ENCODE measurements at places on chromosomes 2 and 18. TPM values are rescaled to one million over a fixed set of nuclear protein-coding genes. Genes with fewer than 3 reads are reported as not detected.
A peak's percentile ranks its signal among the peaks of the same experiment; 100 is the strongest.

DNA sequence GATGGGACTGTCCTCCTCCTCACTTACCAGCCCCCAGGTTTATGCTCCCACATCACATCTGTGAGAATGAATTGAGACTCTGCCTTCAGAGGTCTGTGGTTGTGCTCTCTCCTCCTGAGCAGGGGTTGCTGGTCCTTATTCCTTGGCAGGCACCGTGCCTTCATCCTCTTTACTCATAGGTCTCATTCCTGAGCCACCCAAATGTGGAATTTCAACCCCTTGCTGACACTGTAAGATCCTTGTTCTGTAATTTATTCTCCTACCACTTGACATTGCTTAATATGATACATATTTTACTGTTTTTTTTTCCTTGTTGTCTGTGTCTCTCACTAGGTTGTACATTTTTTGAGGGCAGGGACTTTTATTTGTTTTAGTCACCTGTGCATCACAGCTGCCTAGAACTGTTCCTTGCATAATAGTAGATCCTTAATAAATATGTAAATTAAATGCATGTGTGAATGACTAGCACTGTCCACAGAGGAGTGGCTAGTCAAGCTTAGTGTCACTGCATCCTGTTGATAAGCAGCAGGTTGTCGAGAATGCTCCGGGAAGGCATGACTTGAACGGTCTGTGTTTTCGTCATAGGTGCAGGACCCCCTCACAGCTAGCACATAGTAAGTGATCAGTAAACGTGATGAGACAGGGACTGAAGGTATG, 180.6 kb downstream of the ZNF407 start:
- no peak overlapping the region for H3K4me3 ChIP-seq
- no peak for DNase-seq
- H3K27me3 ChIP-seq = no peaks in the 10 kb centered on the region
- no peak overlapping the region for H3K27ac ChIP-seq
- H3K4me1 ChIP-seq = peaks cover 6% of the 10 kb centered on the region

- no peaks in the 10 kb centered on the region for H3K36me3 ChIP-seq
- H3K27me3 ChIP-seq = no peaks in the 10 kb centered on the region
- H3K4me1 ChIP-seq = peaks cover 4% of the 10 kb centered on the region
- H3K4me3 ChIP-seq = peak overlapping the region; percentile 7
- no peak overlapping the region for H3K27ac ChIP-seq
These were observed 7.6 kb upstream of the METTL21A start for GRCh38 chr2:207632575-207633493.

- no peak overlapping the region for H3K27ac ChIP-seq
- peaks cover 14% of the 10 kb centered on the region for H3K27me3 ChIP-seq
- H3K36me3 ChIP-seq = no peaks in the 10 kb centered on the region
- H3K4me1 ChIP-seq = no peaks in the 10 kb centered on the region
- H3K4me3 ChIP-seq = no peak overlapping the region
These were observed 38.8 kb downstream of the G6PC2 start for GRCh38 chr2:168939918-168940317.

DNA sequence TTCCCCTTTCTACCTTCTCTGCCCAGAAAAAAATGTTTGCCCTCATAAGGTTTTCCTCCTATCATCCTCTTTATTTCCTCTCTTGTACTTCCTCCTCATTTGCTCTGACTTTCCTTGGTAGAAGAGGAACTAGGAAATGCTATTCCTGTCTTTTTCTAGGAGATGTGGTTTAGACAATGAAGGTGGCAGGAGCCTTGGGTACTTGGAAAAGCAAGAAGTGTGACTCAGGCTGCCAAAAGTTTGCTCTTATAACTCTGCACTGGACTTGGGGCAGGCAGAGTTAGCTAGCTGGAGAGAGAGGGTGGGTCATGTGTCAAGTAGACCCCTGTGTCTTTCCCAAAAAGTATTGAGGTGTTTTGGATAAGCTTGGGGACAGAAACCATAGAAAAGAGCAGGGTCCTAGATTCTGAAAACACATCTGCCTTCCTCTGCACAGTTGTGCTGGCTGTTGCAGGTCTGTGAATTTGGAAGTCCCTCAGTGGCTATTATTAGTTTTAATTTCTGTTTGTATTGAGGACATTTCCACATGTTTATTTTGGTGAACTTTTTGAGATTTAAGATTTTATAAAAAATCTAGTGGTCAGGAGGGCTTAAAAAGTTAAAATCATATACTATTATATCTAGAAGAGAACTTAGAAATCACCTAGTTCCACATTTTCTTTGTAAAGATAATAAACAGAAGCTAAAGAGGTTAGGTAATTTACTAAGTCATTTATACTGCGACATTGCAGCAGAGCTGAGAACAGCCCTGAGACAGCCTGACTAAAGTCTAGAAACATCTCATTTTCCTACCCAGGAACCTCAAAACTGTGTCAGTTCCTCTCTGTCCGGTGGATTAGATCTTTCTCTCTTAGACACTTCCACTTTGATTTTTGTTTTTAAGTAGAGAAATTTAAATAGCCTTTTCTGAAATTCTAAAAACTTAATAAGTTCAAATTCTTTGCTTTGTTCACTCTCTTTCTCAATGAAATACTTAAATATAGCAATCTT, 16.0 kb downstream of the INSIG2 start:
- no peak overlapping the region for H3K27ac ChIP-seq
- H3K27me3 ChIP-seq = no peaks in the 10 kb centered on the region
- H3K4me1 ChIP-seq = peaks cover 20% of the 10 kb centered on the region

GRCh38 chr18:37391698-37392548, 173.7 kb downstream of the CELF4 start:
- no peak overlapping the region for H3K27ac ChIP-seq
- peaks cover 6% of the 10 kb centered on the region for H3K4me1 ChIP-seq
- no peak overlapping the region for H3K4me3 ChIP-seq
- no peak for DNase-seq

Gene HOXD10
- not detected for total RNA-seq

GRCh38 chr18:45777393-45777792, 48.1 kb upstream of the SIGLEC15 start:
- no peak for DNase-seq
- no peak overlapping the region for H3K27ac ChIP-seq
- H3K27me3 ChIP-seq = no peaks in the 10 kb centered on the region
- no peaks in the 10 kb centered on the region for H3K36me3 ChIP-seq

Gene CDK5R2
- not detected for total RNA-seq

DNA sequence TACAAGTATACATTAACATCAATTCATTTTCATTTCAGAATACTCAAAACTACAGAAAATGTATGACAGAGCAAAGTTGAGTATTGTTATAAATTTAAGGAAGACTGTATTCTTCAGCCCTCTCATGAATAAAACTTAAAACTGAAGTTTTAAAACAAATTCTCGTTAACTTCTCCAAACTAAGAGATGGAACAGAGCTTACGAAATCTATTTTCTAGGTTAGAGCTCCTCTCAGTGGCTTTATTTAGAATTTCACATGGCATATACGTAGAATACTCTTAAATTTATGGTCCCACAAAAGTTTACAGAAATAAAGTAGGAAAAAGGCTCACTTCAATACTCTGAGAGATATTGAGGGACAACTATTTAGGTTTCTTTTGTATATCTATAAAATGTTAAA, 612.1 kb downstream of the KCNJ3 start:
- no peaks in the 10 kb centered on the region for H3K4me1 ChIP-seq
- no peak overlapping the region for H3K27ac ChIP-seq
- H3K27me3 ChIP-seq = no peaks in the 10 kb centered on the region
- no peaks in the 10 kb centered on the region for H3K36me3 ChIP-seq
- no peak overlapping the region for H3K4me3 ChIP-seq
- no peak for DNase-seq

Data from natural killer cell treated with Interleukin-12 subunit alpha and Interleukin-12 subunit beta and Interleukin-15 and Interleukin-18, amount 100 ng/mL, for 72 hours (primary cell).